KG1 (cell line): ENCODE measurements at places on chromosomes 3 and 15.

- no peak for DNase-seq
Observed at GRCh38 chr15:72358650-72359171, 17.1 kb downstream of the HEXA start.

DNA sequence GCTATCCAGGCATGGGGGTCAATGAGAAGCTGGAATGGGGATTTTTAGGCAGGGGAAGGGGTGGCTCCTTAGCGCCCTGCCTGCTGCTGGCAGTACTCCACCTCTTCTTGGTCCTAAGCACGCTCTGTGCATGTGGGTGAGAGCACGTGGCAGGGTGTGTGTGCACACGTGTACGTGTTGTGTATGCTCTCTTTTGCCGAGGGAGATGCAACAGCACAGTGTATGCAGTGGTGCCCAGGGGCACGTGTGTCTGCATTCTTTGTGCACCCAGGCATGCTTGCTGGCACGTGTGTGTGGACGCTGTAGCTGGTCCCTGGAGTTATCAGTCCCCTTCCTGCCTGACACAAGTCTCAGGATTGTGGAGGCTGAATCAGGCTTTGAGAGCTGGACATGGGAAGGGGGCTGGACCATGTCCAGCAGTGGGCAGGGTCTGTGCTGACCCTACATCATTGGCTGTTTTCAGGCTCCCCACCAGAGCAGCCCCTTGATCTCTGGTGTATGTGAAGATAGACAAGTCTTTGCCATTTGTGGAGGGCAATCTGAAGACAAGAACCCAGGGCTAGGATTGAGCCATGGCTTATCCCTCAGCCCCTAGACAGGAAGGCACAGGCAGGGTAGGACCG lies 1.9 kb upstream of the CAMKV start:
- DNase-seq, result no peak

DNA sequence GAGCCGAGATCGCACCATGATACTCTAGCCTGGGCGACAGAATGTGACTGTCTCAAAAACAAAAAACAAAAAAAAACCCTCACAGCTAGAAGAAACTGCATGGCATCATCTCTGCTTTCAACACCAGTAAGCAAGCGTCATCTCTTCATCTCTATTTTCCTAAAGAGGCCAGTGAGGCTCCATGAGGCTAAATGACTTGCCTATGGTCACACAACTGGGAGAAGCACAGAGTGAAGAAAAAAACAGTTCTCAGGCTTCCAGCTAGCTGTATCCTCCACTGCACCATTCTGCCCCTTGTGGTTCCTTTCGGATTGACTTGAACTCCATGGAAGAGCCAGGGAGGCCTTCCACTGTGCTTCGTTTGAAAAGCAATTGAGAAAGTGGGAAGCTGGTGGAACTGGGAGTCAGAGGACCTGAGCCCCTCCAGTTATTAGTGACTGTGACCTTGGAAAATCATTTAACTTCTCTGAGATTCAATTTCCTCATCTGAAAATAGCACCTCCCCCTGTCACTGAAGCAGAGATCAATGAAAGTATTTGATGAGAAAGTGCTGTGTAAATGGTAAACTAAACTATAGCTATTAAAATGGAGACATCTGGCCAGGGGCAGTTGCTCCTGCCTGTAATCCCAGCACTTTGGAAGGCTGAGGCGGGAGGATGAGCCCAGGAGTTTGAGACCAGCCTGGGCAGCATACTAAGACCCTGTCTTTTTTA lies 32.1 kb upstream of the DENND4A start:
- DNase-seq, result no peak

DNA sequence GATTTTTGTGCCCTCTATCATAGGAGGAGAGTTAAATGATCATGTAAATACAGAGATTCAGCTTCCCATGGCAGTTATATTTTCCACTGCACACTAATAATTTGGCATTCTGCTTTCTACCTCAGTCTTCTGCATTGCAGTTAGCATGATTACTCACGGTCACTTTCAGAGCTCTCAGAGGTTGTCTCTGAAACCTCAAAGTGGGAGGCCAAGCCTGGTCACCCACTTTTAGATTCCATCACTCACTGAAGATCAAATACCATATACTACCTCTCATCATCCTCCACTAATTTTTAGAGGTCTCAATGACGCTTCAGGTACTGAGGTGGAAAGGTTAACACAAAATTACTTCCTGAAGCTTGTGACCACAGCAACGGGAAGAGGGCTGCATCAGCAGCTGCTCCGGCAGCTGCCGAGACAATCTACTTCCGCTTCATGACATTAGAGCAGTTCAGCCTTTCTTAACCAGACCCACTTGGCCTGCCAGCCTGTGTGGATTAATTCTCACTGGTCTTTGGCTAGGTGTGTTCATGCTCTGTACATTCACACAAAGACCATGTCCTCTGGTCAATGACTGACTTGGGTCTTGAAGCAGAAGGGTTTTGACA lies 416.4 kb upstream of the PDZRN3 start:
- no peak for DNase-seq

DNA sequence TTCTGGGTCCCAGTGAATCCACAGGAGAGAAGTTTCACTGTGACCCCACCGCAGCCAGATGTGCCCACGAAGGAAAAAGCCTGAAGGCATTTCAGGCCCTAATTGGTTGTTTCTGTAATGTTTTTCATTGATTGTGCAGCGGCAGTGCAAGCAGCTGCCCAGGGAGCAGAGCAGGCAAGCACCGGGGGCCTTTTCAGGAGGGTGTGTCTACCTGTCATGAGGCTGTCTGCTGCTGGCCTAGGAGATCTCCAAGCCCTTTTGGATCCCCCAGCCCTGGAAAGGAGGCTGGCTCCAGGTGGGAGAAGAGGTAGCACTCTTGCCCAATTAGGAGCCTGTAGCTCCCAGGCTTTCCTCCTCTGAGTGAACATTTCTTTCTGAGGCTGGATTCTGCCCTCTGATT lies 108.8 kb downstream of the EPHB1 start:
- DNase-seq, result no peak

- DNase-seq, result no peak
Observed at GRCh38 chr3:17035966-17036365, 151.2 kb downstream of the PLCL2 start.

DNA sequence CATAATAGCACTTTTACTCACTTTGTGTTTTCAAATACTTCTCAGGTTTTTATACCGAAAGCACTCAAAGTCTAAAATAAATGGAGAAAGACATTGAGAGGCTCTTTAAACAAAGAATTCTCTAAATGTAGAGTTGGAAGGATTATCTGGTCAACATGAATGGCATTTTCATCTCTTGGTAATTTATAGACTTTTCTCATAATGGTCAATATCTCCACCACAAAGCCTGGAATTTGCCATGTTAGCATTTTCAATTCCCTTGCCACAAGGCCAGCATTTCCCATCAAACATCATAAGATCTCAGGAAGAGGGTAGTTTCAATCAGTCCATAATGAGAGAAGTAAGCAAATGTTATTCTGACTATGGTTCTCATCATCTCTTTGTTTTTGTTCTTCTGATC lies 293.0 kb downstream of the CADM2 start:
- no peak for DNase-seq
